Aorta (tissue), 5 donors: ENCODE measurements at places on chromosomes 2 and 18. TPM values are rescaled to one million over a fixed set of nuclear protein-coding genes. Genes with fewer than 3 reads are reported as not detected.

The ITGA6 gene
- total RNA-seq: 49.0 TPM

DNA sequence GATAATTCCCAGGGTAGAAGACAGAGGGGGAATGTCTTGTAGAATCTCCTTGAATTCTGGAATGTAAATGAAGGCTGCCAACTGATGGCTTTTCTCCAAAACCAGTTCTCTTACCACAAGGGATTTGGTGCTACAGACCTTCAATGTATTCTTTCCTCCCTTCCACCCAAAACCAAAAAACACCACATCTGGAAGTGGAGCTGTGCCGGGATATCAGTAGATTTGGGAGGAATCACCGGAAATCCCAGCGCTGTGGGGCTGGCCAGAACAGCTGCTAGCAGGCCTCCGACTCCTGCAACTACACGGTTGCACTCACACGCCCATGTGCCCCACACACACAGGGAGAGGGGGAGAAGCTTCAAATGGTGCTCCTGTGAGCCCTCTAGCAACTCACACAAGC, 45.7 kb downstream of the RPL31 start:
- no peaks in the 10 kb centered on the region for H3K4me1 ChIP-seq
- H3K27me3 ChIP-seq: no peaks in the 10 kb centered on the region
- H3K4me3 ChIP-seq: no peak overlapping the region
- no peak for DNase-seq
- H3K36me3 ChIP-seq: no peaks in the 10 kb centered on the region

DNA sequence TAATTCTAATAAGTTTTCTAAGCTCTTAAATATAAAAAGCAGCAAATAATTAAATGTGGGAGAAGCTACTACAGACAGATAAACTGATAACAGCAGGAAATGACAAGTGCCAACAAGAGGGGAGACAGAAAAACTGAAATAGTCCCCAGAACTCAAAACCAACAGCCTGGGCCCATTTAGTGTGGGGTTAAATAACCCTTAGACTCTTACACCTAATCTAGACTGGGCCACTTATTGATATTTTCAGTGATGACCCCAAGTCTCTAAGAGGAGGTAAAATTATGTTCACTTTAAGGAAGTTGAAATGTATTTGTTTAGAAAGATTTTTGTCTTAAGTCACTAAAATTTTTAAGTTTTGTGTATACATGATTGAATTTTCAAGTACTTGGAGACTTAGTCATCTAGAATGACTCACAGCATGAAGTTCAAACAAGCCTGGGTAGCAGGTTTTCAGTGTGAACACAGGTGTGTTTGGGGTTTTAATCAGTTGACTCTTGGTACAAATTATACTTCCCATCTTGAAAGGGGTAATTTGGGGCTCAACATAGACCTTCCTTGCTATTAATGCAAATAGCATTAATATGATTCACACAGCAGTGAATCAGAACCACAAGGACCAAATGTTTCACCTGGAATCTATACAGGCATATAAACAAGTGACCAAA, 54.9 kb upstream of the MYO3B start:
- no peak for DNase-seq
- H3K4me1 ChIP-seq: no peaks in the 10 kb centered on the region
- no peak overlapping the region for H3K4me3 ChIP-seq
- no peak overlapping the region for H3K27ac ChIP-seq
- H3K27me3 ChIP-seq: no peaks in the 10 kb centered on the region

DNA sequence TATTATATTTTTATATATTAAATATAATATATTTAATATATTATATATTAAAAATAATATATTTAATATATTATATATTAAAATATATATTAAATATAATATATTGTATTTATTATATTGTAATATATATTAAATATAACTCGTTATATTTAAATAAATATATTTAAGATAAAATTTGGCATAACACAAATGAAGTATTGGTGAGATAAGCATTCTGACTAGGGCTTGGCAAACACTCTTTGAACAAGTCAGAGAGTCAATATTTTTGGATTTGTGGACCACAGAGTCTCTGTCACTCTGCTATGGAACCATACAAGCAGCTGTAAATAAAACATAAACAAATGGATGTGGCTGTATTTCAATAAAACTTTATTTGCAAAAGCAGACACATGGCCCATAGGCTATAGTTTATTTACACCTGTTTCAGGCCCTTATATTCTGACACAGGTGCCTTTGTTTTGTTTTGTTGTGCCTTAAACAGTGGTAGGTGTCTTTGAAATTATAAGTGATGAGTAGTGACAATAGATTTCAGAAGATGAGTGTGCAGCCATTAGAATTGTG, 190.1 kb downstream of the EPHA4 start:
- H3K36me3 ChIP-seq: no peaks in the 10 kb centered on the region
- H3K4me1 ChIP-seq: no peaks in the 10 kb centered on the region
- no peak overlapping the region for H3K27ac ChIP-seq
- no peak overlapping the region for H3K4me3 ChIP-seq
- DNase-seq: no peak
